ENCODE measurements at places on chromosomes 7 and 10.

GRCh38 chr7:92528958-92529264 is 316 bp downstream of the RBM48 start:
- no peak for DNase-seq

- no peak for DNase-seq
These were observed 543.1 kb downstream of the CNTNAP2 start for GRCh38 chr7:146659732-146660131.

DNA sequence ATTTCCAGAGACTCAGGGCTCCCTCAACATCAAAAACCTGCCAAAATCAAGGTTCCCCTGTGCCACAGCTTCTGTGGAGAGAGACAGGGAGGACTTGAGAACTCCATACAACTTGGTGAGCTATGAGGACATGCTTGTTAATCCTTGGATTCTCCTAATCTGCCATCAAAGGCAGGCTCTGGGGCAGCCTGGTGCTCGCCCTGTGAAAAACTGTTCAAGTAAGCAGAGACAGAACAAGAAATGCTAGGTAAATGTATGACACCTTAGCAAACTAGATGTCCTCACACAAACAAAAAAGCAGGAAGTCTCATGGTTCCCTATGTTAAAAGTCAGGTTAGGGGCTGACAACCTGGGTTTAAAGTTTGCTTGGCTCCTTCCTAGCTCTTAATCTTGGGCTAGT is 73.6 kb downstream of the ANK3 start:
- no peak for DNase-seq

GRCh38 chr10:3868271-3868664 is 83.3 kb upstream of the KLF6 start:
- no peak for DNase-seq

DNA sequence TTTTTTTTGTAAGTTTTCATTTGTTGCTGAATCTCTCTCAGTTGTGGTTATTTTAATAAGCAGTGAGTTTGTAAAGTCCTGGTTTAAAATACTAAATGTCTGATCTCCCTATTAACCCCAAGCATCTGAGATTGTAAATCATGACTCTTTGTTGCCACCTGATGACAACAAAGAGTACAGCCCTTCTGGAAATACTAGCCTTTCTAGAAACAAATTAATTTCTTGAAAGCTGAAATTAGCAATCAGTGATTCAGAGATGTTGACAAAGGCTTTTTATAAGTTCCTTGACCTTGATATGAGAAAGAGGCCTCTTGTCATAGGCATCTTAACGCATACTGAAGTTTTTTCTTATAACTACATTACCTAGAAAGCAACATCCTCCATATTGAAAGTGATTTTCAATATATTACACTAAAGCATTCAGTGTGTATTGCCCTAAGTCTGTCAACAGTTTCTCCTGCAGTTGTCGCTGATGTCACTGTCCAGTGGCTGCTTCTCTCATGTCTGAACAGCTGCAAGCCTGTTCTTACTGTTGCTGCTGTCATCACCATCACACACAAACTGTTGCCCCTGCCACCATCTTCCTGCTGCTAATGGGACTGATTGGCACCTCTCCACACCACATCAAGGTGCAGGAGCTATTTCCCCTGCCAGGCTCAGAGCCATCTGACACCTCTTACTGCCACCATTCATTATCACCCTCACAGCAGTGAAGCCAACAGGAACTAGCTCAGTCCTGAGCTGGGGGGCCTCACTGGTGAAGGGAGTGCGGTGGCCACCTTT is 95.1 kb upstream of the LRGUK start:
- no peak for DNase-seq

GRCh38 chr10:29028486-29028885 is 260.4 kb upstream of the LYZL1 start:
- no peak for DNase-seq

DNA sequence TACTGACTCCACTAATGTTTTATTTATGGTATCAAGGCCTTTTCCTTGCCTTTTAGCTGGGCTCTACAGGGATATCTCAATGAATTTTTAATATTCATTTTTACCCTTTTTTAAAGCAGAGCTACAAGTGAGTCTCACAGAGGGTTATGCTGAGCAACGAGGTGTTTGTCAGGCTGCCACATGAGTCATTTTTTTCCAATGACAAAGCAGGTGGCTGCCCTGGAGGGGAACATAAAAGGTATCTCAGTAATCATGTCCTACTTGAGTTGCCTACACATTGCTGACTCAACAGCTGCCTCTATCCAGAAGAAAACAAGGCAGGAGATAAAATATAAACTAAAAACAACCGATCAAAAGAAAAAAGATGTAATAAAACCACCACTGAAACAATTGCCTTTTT is 1004.9 kb upstream of the POT1 start:
- no peak for DNase-seq

GRCh38 chr7:126236261-126236660 is 1016.5 kb downstream of the GRM8 start:
- DNase-seq, result no peak

GRCh38 chr10:3324612-3325038 is 152.0 kb upstream of the PITRM1 start:
- no peak for DNase-seq

GRCh38 chr7:150361402-150361801 is 7.2 kb upstream of the REPIN1 start:
- DNase-seq, result no peak

- no peak for DNase-seq
These were observed 882 bp downstream of the PDCD11 start for GRCh38 chr10:103397191-103397825.

DNA sequence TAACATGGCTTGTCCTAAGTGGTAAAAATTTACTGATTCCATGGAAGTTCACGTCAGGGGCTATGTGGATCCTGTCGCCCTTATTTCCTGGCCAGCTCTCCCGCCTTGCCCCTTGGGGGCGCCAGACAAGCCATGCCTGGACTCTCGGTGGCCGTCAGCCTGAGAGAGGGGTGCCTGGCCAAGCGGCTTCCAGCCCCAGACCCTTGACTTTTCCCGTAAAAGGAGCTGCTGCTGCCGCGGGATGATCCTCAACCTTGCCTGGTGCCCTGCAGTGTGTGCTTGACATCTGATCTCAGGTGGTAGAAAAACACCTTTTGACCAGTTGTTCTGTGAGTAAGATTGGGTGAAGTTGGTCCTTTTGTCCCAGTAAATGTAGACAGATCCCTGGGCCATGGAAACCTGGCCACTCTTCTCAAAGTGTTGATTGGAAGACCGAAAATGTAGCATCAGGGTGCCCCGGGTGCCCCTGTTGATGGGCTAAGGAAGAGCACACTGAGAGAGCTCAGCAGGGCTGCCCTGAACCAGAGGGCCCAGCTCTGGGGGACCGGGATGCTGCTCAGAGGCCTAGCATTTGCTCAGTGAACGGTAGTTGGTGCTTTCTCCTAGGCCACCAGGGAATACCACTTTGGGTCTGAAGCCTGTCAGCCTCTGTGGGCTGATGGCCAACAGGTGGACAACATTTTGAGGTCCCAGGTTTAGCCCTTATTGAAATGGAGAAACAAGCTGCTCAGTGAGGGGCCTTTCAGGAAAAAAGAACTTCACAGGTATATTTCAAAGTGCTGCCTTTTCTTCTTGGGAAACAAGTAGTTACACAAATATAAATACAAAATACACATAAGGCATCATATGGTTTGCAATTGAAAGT is 162.5 kb downstream of the LRMDA start:
- DNase-seq, result no peak

GRCh38 chr7:26000841-26001240 is 151.2 kb upstream of the NFE2L3 start:
- DNase-seq, result no peak

DNA sequence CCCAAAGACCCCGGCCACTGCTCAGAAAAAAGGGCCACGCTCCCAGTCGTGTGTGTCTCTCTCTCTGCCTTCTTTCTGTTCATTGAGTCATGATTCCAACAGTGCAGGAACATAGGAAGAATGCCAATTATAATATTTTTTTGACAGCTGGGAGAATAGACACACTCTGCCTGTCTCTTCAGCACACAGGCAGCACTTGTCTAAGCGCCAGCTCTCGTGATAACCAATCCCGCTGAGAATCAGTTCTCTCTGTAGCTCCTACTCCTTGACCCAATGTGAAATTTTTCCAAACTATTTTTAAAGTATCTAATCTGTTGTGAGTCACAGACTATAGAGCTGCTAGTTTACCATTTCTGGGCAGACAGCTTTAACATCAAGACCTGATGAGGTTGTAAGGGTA is 145.7 kb upstream of the RHEB start:
- DNase-seq, result peak; percentile 52

DNA sequence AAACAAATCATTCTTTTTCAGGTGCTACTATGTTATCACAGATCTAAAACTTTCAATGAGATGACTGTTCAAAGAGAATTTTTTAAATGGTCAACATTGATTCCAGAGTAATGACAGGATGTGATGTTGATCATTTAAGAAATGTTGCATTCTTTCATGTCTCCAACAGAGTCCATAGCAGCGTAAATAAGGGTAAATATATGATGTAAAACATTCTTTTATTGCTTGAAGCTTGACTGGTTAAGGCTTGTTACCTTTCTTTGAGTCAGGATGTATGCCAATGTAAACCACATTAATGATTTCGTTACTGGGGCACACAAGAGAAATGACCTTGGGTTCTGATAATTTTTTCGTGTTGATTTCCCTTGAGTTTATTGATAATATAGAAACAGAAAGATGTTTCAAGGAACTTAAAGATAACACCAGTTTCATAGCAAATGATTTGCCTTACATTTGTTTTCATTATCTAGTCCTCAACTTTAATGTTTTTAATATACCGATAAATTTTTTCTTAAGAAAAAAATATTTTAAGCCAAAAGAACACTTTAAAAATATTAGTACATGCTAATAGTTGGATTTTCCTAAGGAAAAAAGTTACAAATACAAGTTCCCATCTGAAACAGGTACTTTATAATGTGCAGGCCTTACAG is 3.5 kb downstream of the STK17A start:
- DNase-seq, result peak; percentile 22

- no peak for DNase-seq
These were observed 54.3 kb downstream of the FAM241B start for GRCh38 chr10:69684020-69684980.

GRCh38 chr10:121580276-121581116 is 17.7 kb downstream of the FGFR2 start:
- no peak for DNase-seq

GRCh38 chr7:108413782-108414492 is 42.3 kb downstream of the NRCAM start:
- peak; percentile 17 for DNase-seq

DNA sequence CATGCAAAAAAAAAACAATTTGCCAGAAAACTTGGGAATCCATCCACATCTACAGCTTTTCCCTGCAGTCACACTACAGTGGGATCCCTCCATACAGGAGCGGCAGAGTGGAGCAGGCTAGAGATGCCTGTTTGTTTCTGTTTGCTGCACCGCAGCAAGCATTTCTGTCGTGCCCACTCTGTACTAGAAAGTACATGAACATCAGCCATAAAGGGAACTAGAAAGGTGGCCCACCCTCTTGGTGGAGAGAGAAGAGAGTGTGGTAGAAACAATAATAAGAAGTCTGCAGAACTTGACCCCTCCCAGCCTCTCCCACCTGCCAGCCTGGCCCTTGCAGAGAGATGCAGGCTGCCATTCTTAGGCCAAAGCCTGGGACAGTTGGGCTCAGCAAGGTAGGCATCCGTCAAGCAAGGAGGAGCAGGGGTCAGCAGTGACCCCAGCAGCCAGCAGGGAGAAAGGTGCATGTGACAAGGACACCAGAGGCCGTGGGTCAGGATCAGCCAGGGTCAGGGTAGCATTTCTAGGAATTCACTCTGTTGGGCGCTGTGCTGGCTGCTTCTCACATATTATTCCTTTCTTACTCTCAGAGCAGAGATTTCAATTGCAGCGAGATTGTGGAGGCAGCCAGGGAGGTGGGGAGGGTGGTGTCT is 171.8 kb downstream of the EGFR start:
- no peak for DNase-seq

GRCh38 chr10:133237588-133238465 is at the start of gene VENTX:
TSS of gene VENTX (plus strand) at chr10:133237855. CDS start at chr10:133237915, 60 bp downstream.
- no peak for DNase-seq

DNA sequence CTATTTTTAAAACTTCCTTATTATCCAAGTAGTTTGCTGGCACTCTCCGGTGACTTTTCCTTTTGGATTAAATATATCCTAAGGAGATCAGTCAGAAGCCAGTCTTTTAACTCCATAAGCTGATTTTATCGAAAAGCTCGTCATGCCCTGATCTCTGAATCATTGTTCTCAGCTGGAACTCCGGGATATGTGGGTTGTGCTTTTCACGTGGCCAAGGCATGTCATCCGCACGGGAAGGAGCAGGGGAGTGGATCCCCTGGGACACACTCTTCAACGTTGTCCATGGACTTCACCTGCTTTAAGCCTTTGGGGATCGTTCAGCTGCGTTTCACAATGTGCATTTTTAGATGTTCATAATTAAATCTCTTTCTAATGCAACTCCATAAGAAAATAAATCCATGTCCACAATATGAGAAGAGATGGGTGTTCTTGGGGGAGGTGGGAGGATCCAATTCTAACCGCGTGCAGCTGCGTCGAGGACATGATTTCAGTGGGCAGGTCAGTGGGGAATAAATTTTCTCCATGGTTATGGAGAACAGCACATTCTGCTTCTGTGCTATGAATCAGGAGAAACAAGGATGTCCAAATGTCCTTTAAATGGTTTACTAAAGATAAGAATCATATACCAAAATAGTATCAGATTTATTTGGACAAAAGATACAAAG is 229.5 kb upstream of the ADARB2 start:
- no peak for DNase-seq

- no peak for DNase-seq
These were observed 359.6 kb upstream of the MEOX2 start for GRCh38 chr7:16046041-16046440.

DNA sequence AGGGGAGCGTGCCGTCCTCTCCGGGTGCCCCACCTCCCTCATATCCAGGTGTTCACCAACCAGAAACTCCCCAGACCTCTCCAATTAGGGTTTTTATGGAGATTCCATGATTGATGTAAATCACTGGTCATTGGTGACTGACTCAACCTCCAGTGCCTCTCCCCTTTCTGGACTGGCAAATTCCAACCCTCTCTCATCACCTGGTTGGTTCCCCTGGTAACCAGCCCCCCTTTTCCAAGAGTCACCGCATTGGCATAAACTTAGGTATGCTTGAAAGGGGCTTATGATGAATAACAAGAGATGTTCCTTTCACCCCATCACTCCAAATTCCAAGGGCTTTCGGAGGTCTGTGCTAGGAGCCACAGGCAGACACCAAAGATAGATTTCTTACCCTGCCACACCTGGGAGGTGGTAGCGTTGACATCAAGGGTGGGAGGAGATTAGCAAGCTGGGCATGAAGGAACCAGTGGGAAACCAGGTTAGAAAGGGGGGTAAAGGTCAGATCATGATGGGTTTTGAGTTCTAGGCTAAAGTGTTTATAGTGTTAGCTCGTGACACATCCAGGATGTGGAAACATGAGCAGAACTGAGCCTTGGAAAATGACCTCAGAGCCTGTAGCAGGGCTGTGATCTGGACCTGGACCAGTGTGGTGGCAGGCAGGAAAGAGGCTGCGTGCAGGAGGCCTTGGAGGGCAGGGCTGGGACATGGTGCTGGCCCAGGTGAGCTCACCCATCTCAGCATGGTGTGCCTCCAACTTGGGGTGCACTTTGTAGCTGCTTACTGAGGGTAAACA is 45.1 kb downstream of the CAMK1D start:
- DNase-seq, result peak; percentile 21
